ENCODE measurements at places on chromosomes 11 and 22.

GRCh38 chr22:43327157-43327438, 16.1 kb downstream of the SCUBE1 start:
- no peak for DNase-seq
- no peak overlapping the region for H3K4me3 ChIP-seq
- H3K27me3 ChIP-seq: peaks cover 11% of the 10 kb centered on the region
- no peak overlapping the region for H3K27ac ChIP-seq
- H3K4me1 ChIP-seq: peaks cover 4% of the 10 kb centered on the region
- no peaks in the 10 kb centered on the region for H3K36me3 ChIP-seq

- H3K27ac ChIP-seq: no peak overlapping the region
- no peak overlapping the region for H3K4me3 ChIP-seq
- peaks cover 16% of the 10 kb centered on the region for H3K4me1 ChIP-seq
- DNase-seq: no peak
These were observed 27.9 kb downstream of the CPT1A start for GRCh38 chr11:68813773-68814172.

- no peaks in the 10 kb centered on the region for H3K36me3 ChIP-seq
- H3K27me3 ChIP-seq: peaks cover 34% of the 10 kb centered on the region
- no peak overlapping the region for H3K4me3 ChIP-seq
- no peaks in the 10 kb centered on the region for H3K4me1 ChIP-seq
These were observed 13.7 kb downstream of the POU2AF3 start for GRCh38 chr11:111312076-111312475.

GRCh38 chr11:90100431-90100830, 14.7 kb downstream of the UBTFL1 start:
- H3K4me1 ChIP-seq: peaks cover 9% of the 10 kb centered on the region
- no peaks in the 10 kb centered on the region for H3K36me3 ChIP-seq
